ENCODE measurements at places on chromosomes 16 and 17. TPM values are rescaled to one million over a fixed set of nuclear protein-coding genes. Genes with fewer than 3 reads are reported as not detected.

DNA sequence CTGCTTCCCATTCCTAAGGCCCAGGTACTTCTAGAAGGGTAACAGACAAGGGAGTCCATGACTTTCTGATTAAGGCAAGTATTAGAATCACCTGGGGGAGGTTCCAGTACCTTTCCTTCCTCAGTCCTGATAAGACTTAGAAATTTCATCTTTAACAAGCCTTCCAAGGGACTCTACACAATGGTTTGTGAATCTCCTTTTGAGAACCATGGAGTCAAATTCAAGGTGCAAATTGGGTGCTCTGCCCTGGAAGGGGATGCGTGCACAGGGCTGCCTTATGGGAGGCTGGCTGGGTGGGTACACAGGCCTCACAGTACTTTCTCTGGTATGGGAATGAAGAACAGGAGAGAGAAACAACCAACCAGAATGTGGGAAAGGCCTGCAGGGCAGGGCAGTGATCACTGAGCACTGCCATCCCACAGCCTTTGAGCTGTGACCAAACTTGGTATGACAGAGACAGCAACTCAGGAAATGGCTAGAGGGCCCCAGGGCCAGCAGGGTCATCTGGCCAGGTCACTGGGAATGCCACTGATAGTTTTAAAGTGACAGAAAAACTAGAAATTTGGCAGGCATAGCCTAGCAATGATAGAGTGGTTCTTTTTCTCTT is 3.6 kb upstream of the TMIGD1 start:
- no peak for DNase-seq

GRCh38 chr16:22312897-22313781 is 15.9 kb downstream of the POLR3E start:
- DNase-seq = no peak

- no peak for DNase-seq
Measured at GRCh38 chr17:41523787-41524186, 4.3 kb downstream of the KRT19 start.

- no peak for DNase-seq
Measured at GRCh38 chr16:87391324-87391949, 699 bp upstream of the MAP1LC3B start.

The MMD gene
- 35.3 TPM for total RNA-seq

The KRTAP9-8 gene
- total RNA-seq = not detected

The CCL22 gene
- total RNA-seq = 0.17 TPM

All from naive thymus-derived CD4-positive, alpha-beta T cell (primary cell).